Stimulated activated CD4-positive, alpha-beta T cell treated with anti-CD3 and anti-CD28 coated beads, Interleukin-1b, Interleukin-23, amount 100 ng/mL, for 1 hour (primary cell): ENCODE measurements at places on chromosomes 12 and 14.

GRCh38 chr12:77031745-77032144 lies 33.6 kb downstream of the E2F7 start:
- no peak for DNase-seq

DNA sequence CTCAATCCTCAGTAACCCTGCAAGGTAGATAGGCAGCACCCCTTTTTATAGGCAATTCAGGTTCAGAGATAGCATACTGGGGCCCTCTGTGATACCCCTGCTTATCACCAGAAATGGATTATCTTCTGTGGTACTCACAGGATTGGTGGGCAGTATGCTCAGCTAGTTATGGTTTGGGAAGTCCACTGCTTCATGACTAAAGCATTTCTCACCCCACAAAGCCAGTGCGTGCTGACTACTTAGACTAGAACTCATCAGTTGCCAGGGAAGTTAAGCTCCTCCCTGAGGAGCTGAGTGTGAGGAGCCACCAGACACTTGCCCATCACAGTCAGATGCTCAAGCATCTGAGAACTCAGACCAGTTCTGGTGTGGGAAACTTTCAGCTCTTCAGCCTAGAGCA lies 76.3 kb downstream of the SCAF11 start:
- no peak for DNase-seq

DNA sequence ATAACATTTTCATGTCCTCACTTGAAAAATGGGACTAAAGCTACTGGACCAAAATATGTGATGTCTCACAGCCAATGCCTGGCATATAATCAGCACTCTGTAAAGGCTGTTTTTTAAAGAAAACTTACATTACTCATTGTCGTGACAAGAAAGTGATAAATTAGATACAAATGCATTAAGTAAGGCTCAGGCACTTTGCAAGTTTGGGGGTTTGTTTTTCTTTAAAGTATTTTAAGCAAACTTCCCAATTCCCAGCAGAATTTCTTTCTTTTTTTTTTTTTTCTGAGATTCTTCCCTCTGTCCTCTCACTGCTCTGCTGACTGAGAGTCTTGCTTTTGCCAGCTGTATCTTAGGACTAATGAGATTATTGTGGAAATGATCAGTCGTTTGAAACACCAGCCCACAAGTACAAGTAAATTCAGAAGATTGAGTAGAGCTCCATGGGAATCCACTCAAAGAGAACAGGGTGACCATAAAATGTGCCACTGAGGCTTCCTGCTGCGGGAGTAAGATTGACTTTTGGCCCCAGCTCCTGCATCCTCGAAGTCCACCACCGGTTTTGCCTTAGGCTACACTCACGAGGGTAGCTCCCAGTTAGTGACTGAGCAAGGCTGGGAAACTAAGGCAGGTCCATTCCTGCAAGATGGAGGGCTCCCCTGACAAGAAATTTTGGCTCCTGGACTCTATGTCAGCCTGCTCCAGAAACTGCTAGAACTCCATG lies 82.8 kb downstream of the TMTC1 start:
- no peak for DNase-seq

- no peak for DNase-seq
Measured at GRCh38 chr12:47082796-47083621, 3.2 kb upstream of the AMIGO2 start.

DNA sequence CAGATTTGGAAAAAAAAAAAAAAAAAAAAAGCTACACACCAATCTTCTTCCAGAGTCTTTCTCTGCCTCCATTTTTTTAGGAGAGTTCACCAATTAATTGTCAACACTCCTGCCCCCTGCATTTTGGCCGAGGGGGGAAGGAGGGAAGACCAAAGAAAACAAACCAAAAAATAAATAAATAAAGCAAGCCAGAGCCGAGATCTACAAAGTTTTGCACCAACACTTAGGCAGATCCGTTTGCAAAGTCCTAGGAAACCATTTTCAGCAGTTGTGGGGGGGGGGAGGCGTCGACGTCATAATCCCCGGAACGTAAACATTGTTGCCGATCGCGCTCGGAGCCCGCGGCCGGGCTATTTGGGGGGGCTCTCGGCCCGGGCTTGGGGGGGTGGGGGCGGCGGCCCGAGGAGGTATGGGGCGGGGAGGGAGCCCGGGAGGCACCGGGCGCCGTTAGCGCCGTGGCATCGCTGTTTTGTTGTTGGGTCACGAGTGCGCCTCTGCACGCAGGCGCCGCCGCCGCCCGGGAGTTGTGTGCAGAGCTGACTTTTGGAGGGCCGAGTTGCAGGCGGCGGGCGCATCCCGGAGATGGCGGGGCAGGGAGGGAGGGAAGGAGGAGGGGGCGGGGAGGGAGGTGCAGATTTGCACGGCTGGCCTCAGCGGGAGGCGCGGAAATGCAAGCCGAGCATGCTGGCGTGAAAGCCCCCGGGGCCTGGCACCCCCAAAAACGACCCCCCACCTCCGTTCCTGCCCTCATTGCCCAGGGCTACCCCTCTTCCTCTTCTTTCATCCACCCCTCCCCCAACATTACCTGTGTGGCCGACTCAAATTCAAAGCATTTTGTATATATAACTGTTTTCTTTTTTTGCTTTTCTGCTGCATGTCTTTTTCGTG lies 598 bp downstream of the KDM2B start:
- DNase-seq: peak; percentile 51

DNA sequence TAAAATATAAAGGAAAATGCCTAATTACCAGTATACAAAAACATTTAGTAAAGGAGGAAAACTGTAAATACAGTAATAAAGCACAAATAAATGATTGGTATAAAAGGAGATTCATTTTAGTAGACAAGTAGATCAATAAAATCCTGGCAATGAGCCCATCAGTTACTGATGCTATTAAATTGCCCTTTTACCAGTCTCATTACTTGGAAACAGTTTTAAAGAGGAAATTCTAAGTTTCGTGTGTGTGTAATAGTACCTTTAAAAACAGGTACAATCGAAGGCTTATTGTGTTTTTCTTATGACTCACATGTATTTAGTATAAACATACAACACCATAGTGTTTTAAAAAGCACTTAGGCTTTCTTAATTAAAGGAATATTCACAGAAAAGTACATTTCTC lies 46.4 kb upstream of the SYT10 start:
- no peak for DNase-seq

GRCh38 chr14:77026930-77027537 lies 1.5 kb downstream of the IRF2BPL start:
- DNase-seq: no peak

DNA sequence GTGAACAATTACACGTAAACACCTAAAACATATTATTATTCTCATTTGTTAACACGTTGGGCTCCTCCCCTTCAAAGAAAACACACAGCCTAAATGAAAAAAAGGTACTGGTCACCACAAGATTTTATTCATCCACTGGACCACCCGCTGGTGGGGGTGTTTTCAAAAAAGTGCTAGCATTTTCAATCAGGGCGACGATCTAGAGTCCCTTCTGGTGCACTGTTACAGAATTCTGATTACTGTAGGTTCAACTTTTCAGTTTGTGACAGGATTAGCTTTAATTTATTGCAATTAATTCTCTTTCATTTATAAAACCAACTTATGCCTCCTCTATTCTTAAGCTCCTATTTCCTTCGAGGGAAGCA lies 443 bp downstream of the MAGOHB start:
- no peak for DNase-seq

DNA sequence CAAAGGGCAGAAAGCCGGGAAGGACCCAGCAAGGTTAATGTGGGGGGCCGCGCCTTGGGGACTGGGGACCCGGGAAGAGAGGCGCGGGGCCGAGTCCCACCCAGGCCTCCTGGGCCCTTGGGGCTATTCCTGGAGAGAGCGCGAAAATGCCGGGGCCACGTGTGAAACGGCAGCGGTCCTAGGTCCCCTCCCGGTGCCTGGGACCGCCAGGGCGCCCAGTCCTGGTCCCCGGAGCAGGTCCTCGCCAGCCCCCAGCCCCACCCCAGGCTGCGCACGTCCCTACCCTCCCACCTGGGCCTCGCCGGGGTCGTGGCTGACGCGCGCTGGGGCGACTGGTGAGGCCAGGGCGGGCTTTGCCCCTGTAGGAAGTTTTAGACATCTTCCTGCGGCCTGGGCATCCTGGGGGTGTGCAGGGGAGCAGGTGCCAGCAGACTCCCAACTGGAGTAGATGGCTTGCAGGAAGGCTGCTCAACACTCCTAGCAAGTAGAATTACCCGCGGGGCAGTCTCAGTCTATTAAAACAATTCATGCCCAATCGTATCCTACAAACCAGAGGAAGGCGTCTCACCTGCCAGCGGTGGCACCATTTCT lies 708 bp downstream of the FAR2 start:
- DNase-seq: no peak

GRCh38 chr12:79006306-79006705 lies 141.7 kb downstream of the SYT1 start:
- DNase-seq: no peak

GRCh38 chr12:1834186-1834925 lies 14.0 kb downstream of the LRTM2 start:
- no peak for DNase-seq

- no peak for DNase-seq
Measured at GRCh38 chr14:94180655-94181271, 6.6 kb downstream of the PPP4R4 start.

GRCh38 chr12:85927166-85927565 lies 53.1 kb downstream of the NTS start:
- no peak for DNase-seq

DNA sequence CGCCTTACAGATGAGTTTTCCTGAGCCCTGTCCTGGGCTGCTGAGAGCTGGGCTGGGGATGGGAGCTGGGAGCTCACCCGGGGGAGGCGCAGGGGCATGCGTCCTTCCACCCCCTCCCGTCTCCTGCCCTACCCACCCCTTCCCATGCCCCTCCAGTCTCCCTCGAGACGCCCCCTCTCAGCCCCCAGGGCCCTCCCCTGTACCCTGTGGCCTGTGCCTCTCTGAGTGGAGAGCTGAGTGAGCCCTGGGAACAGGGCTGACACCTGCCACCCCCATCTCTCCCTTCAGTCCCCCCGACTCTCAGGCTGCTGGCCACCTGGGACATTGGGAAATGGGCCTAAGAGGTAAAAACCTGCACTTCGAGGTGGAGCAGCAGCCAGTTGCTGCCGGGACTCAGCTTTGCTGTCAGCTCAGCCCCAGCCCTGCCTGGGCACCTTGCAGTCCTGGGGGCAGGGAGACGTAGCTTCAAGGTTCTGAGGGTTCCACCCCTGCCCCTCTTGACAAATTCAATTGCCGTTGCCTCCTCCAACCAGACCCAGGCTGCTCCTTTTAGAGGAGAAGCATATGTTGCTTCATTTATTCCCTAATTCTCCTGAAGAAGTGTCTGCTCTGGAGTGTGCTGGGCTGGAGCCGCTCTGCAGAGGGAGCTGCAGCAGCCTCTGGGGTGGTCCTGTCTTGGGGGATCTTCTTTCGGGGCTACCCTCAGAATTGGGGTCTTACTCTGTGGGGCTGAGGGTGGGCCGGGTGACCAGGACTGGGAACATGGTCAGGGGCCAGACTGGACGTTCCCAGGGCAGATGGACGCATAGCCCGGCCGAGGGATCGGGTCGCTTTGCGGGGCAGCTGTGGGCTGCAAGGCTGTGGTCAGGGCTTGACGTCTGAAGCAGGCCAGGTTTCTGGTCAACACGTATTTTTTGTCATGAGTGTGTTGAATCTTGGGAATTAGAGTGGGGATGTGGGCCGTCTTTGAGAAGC lies 141.4 kb downstream of the ADGRD1 start:
- DNase-seq: no peak

DNA sequence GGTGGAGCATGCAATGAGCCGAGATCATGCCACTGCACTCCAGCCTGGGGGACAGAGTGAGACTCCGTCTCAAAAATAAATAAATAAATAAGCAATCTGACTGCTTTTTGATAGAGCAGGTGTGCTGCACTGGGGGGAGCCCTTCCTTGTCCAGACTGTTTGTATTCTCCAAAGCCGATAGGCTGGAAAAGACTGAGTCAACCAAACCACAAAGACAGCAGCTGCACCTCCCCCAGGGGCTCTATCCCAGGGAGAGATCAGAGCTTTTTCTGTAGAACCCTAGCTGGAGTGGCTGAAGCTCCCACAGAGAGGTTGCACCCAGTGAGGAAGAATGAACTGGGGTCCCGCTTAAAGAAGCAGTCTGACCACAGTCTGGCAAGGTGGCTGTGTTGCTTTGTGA lies 45.8 kb upstream of the LALBA start:
- no peak for DNase-seq

DNA sequence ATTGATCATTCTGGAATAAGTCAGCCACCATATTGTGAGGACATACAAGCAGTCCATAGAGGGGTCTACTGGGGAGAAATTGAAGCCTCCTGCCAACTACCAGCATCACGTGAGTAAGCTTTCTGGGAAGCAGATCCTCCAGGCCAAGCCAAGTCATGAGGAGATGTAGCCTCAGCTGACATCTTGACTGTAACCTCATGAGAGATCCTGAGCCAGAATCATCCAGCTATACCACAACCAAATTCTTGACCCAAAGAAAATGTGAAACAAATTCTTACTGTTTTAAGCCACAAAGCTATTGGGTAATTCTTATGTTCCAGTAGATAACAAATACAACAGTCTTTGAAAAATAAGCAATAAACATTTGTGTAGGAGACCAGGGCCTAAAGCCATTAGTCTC lies 479.4 kb upstream of the DCN start:
- DNase-seq: no peak

- DNase-seq: no peak
Measured at GRCh38 chr12:84760091-84760865, 152.3 kb downstream of the SLC6A15 start.

DNA sequence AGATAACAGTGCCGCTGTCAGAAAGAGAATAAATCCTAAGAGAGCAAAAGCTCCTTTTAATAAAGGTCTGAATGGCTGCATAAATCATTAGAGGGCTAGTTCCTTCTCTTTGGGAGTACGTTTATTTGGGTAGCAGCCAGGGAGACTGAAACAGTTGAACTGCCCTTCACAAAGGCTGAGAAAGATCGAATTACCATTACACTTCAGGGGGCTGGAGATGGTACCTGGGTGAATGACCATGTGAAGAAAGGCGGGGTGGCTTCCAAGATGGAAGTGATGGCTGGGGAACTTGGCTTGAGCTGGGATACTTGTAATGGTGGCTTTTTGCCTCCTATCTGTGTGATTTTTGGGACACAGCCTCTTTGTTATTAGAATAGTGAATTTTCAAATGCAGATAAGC lies 1.7 kb upstream of the FGD4 start:
- DNase-seq: no peak

GRCh38 chr12:7369274-7369729 lies 65.4 kb downstream of the ACSM4 start:
- no peak for DNase-seq
